ENCODE measurements at places on chromosomes 12 and 14. TPM values are rescaled to one million over a fixed set of nuclear protein-coding genes. Genes with fewer than 3 reads are reported as not detected.

DNA sequence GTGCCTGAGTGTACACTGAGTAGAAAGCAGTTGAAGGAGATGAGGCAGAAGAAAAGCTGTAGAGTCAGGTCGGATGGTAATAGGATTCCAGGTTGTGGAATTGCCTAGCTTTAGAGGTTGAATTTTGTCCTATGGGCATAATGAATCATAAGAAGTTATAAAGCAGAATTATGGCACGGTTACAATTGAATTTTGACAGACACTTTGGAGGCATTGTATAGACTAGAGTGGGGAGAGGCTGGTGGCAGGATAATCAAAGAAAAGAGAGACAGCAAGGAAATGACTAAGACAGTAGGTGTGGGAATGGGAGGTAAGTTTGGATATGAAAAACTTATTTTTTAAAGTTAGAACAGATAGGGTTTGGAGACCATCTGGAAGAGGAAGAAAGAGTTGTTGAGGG lies 102.6 kb downstream of the NTN4 start:
- DNase-seq, result no peak

DNA sequence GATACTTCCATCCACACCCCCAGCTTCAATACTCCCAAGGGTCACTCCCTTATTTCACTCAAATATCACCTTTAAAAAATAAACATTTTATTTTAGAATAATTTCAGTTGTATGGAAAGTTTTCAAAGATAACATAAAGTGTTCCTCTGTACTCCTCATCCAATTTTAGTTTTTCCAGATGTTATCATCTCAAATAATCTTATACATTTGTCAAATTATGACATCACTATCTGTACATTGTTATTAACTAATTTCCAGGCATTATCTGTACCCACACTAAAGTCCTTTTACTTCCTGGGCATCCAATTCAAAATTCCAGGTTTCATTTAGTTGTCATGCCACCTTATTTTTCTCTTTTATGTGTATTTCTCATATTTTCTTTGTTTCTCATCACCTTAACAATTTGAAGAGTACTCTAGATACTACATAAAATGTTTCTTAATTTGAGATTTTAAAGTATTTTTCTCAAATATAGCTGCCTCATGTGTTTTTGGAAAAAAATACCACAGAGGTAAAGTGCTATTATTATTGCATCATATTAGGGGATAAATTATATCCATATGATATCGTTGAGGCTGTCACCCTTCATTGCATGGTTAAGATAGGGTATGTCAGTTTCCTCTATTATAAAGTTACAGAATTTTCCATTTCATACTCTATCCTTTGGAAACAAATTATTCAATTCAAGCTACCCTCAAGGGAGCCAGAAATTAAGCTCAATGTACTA lies 571.0 kb downstream of the SLC6A15 start:
- DNase-seq, result no peak

DNA sequence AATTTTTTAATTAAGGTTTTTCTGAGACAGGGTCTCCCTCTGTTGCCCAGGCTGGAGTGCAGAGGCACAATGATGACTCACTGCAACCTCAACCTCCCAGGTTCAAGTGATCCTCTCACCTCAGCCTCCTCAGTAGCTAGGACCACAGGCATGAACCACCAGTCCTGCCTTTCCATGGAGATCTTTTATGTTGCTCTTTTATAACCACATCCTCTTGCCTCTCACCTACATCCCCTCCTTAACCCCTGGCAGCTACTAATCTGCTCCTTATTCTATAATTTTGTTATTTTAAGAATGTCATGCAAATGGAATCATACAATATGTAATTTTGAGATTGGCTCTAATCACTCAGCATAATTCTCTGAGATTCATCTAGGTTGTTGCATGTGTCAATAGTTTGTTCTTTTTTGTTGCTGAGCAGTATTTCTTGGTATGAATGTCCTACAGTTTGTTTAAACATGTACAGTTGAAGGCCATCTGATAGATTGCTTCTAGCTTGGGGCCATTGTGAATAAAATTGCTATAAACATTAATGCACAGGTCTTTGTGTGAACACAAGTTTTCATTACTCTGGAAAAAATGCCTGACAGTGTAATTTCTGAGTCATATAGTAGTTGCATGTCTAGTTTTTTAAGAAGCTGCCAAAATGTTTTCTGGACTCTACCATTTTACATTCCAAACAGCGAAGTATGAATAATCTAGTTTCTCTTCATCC lies 249.2 kb upstream of the AMIGO2 start:
- DNase-seq, result no peak

GRCh38 chr12:128337071-128337345 lies 70.0 kb downstream of the TMEM132C start:
- DNase-seq, result no peak

The IQSEC3 gene
- total RNA-seq, result not detected

The PPP1R36 gene
- 0.69 TPM for total RNA-seq

DNA sequence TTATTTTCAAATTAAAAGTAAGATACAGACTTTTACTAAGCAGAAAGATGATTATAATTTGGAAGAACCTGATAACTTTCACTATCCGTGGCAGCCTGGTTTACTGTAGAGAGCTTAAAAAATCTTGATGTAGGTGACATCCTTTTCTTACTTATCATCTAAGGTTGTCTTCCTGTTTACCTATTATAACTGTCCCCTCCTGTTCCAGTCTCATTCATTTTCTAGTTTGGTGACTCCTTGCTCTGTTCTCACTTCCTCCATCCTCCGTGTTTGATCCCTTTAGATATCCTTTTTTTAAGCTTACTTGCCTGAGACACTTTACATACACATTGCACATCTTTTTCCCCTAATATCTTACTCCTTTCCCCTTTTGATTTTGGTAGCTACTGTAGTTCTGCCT lies 27.5 kb downstream of the CCDC91 start:
- no peak for DNase-seq

The TMEM253 gene
- 0.17 TPM for total RNA-seq

GRCh38 chr14:92109490-92109889 lies 3.1 kb upstream of the ATXN3 start:
- DNase-seq, result no peak

- DNase-seq, result no peak
Observed at GRCh38 chr12:29656762-29657538, 126.8 kb downstream of the TMTC1 start.

DNA sequence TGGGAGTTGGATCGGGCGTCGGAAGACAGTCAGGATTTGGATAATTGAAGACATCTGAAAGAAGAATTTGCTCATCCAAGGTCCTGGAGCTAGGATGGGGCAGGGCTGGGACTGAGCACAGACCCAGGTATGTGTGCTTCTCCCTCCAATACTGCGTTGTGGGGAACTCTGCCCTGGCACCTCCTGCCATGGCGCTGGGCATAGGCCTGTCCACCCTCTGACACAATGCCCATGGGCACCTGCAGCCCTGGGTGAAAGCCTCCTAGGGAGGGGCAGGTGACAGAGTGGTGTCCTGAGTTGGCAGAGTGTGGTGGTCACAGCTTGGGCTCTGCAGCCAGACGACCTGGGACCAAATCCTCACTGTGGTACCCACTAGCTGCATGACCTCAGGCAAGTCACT lies 53.3 kb downstream of the CALM1 start:
- no peak for DNase-seq

DNA sequence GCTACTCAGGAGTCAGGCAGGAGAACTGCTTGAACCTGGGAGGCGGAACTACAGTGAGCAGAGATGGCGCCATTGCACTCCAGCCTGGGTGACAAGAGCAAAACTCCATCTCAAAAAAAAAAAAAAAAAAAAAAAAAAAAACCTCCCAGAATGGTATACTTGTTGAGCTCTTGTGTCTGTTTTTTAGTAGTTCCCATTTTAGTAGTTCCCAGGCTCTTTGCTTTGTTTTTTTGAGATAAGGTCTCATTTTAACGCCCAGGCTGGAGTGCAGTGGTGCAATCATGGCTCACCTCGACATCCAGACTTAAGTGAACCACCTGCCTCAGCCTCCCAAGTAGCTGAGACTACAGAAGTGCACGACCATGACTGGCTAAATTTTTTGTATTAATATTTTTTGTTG lies 13.4 kb downstream of the ATXN2 start:
- DNase-seq, result no peak

Data from A172 (cell line).